H4 (cell line): ENCODE measurements at places on chromosomes 7 and 10. TPM values are rescaled to one million over a fixed set of nuclear protein-coding genes. Genes with fewer than 3 reads are reported as not detected.

PVRIG gene
- total RNA-seq, result not detected in 2 replicates

C10orf67 gene
- not detected in 2 replicates for total RNA-seq

NKX1-2 gene
- total RNA-seq, result 0.02 TPM in 1 of 2 replicates, not detected in the other

GALNT17 gene
- total RNA-seq, result 0.70 and 0.76 TPM in 2 replicates

CDHR1 gene
- 0.29 and 0.37 TPM in 2 replicates for total RNA-seq

GPR22 gene
- total RNA-seq, result not detected in 2 replicates

LRRD1 gene
- total RNA-seq, result 0.12 TPM in 1 of 2 replicates, not detected in the other

CNPY1 gene
- 0.08 TPM in 1 of 2 replicates, not detected in the other for total RNA-seq

AGBL3 gene
- 1.2 TPM in 1 of 2 replicates, not detected in the other for total RNA-seq

STK32C gene
- 13.8 and 22.2 TPM in 2 replicates for total RNA-seq

SLC13A1 gene
- not detected in 2 replicates for total RNA-seq

FAM24B gene
- total RNA-seq, result 4.1 and 5.1 TPM in 2 replicates

ACBD7 gene
- 1.6 and 1.7 TPM in 2 replicates for total RNA-seq

CTAGE6 gene
- not detected in 2 replicates for total RNA-seq

DNA sequence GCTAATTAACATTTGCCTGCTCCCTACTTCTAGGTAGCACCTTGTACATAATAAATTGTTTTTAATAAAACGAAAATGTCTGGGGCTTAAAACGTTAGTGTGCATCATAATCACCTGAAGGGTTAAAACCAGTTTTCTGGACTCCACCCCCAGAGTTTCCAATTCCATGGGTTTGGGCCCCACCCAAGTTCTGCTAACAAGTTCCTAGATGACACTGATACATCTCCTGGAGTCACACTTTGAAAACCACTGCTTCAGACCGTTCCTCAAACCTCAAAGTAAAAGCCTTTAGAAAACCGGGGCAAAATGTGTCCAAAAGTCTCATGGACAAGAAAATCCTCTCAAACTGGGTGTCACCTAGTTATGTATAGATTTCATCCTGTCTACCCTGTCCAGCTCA lies 9.3 kb downstream of the OSBPL3 start:
- no peak for DNase-seq

DNA sequence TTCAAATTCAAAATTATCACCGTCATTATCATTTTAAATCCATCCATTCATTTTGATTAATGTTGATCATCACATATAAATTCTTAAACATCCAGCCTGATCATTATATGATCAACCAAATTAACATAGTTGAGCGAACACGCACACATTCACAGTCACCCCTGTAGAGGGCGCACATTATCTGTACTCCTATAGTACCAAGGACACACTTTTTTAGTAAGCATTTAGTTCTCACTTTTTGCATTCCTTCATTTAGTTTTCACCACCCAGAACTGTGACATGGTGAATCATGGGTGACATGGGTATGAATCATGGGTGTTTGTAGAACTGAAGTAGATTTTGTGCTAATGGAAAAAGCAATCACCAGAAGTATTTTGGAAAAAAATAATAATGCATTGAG lies 26.0 kb upstream of the ZNF735 start:
- no peak for DNase-seq

DNA sequence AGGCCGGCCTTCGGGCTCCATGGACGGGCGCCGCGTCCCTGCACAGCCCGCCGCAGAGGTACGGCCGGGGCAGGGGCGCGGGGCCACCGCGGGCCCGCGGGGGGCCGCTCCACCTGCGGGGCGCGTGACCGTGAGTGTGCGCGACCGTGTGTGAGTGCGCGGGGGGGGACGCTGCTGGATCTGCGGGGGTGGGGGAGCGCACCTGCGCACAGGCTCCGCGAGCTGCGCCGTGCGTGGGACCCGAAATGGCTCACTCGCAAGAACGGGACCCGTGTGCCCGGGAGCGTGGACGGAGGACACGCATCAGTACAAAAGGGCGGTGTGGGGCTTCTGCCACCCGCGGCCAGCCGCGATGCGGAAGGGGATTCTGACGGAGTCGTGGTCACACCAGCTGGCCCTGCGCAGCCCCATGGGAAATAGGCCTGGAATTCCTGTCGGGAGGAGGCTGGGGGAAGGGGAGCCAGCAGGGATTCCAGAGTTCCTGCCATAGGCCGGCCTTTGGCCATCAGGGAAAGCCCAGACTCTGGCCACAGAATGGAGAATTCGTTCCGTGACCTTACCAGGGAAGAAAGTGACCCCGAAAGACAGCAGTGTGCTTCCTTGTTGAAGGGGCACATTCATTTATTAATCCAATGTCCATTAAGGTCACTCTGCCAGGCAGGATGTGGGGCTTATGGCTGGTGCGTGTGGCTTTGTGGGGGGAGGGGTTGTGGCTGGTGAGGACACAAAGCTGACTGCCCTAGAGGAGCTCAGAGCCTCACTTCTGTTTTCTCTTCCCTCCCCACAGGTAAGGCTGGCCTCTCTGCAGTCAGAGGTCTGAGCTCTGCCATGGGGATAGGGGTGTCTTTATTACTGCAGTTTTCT lies 494 bp downstream of the REPIN1 start:
- peak; percentile 58 for DNase-seq

DNA sequence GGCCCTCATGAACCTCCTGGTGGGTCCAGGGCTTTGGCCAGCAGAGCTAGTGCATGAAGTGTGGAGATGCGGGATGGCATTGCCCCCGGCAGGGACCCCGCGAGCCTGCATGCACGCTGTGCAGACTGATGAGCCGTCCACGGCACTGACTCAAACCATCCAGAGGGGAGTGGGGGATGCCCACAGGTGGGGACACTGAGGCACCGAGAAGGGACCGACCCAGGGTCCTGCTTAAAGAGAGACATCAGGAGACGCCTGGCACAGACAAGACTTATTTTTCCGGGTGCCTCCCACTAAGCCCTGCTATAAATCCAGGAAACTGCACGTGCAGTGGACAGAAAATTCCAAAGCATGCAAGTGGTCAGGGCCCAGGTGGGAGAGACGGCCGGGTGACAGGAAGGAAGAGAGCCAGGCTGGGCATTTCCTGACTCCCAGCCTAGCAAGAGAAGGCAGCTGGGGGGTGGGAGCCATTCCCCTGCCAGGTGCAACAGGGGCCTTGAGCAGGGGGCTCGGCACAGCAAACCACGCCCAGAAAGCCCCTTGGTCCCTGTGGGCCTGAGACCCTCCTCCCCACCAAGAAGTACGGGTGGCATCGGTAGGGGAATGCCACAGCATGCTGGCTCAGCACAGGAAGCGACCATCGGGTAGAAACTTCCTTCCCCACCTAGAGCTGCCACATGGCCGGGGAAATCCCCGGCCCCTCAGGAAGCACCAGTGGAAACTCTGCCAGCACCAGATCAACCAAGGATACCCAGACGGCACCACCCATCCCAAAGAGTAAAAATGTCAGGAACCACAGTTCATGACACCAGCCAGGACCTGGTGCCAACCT lies 91.5 kb downstream of the FOXL3 start:
- DNase-seq, result no peak

DNA sequence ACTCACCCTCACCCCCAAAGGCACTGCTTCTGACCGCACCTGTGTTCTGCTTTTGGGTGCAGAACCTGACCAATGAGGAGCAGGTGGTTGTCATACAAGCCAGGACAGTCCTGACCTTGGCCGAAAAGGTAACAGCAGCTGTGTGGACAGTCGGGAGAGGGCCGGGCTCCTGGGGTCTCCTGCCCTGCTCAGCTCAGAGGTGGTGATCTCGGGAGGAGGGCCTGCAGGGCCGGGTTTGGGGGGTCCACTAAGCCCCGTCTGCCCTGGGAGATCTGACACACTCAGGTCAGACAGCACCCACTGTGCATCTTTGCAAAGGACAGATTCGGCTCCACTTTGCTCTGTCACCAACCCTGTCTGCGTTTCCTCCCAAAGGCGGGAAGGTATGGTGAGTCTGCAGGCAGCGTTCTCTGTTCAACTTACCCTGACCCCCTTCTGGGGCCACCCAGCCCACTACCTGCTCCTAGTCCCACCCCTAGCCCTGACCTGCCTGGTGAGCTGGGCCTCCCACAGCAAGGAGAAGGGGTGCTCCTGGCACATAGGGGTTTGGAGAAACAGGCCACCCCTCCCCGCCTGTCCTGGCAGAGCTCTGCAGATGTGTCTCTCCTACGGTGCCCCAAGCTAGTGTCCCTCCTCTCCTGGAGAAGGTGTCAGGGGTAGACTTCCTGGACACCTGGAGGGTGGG lies 33.7 kb upstream of the DPYSL4 start:
- no peak for DNase-seq

- no peak for DNase-seq
These were observed 19.5 kb upstream of the CYREN start for GRCh38 chr7:135189961-135190360.

- DNase-seq, result no peak
These were observed 1.5 kb upstream of the KAT6B start for GRCh38 chr10:74824900-74825370.

GRCh38 chr10:119115926-119116325 lies 12.0 kb downstream of the DENND10 start:
- no peak for DNase-seq

DNA sequence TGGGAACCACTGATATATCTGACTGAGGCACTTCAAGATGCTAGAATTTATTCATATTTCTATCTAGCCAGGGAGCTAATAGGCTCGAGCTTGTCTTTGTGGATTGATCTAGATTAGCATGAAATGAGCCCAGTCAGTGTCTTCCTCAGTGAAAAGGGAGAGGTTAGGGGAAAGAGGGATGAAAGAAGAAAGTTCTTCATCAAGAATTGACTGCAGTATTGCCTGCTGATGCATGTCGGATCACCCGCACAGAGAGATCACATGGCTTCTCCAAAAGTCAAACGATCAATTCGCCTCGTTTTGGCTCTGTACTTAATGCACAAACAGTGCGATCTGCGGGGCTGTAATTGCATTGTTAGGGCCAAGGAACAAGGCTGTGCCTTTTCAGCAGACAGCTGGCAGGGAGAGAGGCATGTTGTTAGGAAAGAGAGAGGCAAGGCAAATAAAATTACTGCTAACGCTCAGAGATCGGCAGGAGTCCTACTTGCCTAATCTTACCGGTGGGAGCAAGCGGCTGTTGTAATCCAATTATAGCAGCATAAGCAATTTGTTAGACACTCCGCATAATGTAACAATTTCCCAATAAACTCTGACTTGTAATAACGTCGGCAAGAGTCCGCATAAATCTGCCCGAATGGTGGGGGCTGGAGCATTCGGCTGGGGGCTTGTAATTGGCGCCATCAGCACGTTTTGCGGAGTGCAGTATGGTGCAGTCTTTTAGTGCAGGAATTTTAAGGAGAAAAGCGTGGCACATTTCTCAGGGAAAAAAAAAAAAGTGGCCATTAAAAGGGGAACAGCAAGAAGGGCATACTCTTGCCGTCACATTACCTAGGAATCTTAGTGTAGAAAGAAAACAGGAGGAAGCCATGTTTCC lies 102.1 kb downstream of the POLL start:
- DNase-seq, result no peak

- peak; percentile 54 for DNase-seq
These were observed 307.3 kb downstream of the CAMK1D start for GRCh38 chr10:12656518-12657142.

- DNase-seq, result no peak
These were observed 510.3 kb downstream of the PTPRN2 start for GRCh38 chr7:158077151-158077840.

- DNase-seq, result no peak
These were observed 78.9 kb downstream of the LRRTM3 start for GRCh38 chr10:67004690-67005089.

DNA sequence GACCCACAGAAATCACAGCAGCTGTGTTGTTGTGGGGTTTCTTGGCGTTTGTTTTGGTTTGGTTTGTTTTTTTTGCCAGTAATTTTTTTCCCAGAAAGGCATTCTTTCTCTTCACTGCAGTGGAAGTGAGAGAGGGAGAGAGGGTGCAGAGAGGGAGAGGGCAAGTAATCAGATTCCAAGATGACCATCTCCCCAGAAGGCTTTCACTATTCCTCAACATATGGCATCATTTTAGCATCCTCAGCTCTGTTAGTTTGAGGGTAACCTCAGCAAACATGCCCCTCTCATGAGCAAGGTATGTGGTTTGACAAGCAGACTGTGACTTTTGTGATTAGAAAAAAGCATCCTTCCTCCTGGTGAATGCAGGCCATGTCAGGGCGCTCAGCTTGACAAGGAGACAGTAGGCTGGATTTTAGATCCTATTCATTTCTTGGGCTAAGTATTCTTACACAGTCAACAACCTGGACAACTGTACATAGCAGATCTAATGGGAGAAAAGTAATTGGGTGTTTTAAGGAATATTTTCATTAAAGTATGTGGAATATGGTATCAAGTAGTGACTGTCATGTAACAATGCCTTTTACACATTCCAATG lies 86.3 kb upstream of the PIK3CG start:
- DNase-seq, result no peak

GRCh38 chr10:95440756-95441546 lies 120.2 kb downstream of the SORBS1 start:
- peak; percentile 53 for DNase-seq

DNA sequence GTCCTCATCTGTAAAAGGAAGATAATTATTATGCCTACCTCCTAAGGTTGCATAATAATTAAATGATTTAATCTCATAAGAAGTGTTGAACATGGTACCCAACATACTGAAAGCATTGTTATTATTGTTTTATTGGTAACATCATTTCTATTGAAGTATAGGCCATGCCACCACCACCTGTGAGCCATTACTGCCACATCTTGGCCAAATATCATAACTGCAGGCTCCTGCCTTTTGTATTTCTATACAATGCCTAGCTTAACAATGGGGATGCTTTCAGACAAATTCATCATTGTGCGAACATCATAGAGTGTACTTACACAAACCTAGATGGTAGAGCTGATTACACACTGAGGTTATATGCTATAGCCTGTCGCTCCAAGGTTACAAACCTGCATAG lies 61.1 kb upstream of the NPSR1 start:
- DNase-seq, result no peak

DNA sequence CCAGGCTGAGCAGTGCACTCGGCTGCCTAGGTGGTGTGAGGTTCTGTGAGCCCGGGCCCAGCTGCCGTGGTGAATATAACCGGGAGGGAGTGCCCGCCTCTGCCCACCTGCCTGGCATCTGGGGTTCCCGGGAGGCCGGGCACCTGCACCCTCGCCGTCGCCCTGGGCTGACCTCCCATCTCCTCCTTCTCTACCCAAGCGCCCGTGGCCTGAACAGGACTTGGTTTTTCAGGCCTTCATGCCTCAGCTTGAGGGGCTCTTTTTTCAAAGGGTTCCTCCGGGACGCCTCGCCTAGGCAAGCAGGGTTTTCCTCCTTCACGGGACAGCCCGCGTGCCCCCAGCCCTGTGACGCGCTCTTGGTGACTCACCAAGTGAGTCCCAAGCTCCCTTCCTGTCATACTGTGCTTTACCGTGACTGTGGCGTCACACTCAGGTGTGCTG lies 9.9 kb downstream of the INPP5A start:
- DNase-seq, result no peak

DNA sequence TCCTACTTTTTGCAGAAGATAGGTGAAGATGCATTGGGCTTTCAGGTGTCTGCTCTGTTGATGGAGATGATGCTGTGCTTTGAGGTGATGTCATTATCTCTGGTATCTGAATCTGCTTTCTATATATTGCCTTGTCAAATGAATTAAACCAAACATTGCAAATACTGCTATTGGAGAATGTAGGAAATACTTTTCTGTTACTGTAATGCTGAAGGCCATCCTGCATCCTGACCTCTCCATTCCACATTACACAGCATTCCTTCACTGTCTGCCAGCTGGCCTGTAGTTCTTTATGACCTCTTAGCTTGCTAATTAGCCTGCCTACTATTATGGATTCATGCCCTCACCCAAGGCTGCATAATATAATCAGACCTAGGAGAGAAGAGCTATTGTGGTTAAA lies 73.2 kb downstream of the VCL start:
- peak; percentile 13 for DNase-seq

- DNase-seq, result no peak
These were observed 101.5 kb upstream of the GPR26 start for GRCh38 chr10:123564631-123565030.
